ENCODE measurements at places on chromosomes 16 and 17.

- DNase-seq, result no peak
Measured at GRCh38 chr16:27852116-27852515, 211.4 kb downstream of the GSG1L start.

- DNase-seq, result no peak
Measured at GRCh38 chr16:23306199-23307100, 4.3 kb downstream of the SCNN1B start.

GRCh38 chr16:79833559-79833958 lies 233.0 kb upstream of the MAF start:
- DNase-seq, result no peak

DNA sequence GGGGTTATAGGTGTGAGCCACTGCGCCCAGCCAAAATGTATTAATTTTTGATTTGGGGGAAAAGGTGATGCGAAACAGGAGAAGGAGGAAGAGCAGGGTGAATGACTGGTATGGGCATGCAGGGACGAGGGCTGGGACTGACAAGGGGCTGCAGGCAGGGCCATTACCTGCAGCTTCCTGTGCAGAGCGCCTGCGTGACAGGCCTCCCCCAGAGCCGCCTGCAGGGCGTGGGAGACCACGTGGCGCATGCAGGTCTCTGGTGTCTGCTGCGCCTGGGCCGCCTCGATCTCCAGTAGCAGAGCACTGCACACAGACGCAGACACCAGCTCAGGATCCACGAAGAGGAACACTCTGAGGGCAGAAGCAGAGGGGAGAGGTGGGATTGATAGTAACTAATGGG lies 32.4 kb downstream of the PIK3R6 start:
- no peak for DNase-seq

- no peak for DNase-seq
Measured at GRCh38 chr17:20200016-20200795, 191.0 kb downstream of the SPECC1 start.

DNA sequence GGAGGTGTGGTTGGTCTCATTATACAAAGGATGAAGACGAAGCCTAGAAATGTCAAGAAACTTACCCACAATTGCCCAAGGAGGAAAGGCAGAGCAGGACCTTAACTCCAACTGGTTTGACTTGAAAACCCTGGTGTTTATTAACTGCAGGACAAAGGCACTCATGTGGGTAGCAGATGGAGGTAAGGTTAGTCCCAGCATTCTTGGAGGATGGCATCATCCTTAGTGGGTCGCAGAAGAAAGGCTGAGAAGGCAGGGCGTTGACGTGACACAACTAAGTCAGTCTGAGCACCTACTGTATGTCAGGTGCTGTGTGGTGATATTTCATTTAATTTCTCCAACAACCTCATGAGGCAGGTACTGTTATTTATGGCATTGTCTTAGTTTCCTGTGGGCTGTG lies 101.3 kb downstream of the HAPSTR1 start:
- DNase-seq, result no peak

- no peak for DNase-seq
Measured at GRCh38 chr16:22670551-22671041, 143.4 kb upstream of the HS3ST2 start.

GRCh38 chr17:20267459-20267842 lies 199.9 kb downstream of the LGALS9B start:
- no peak for DNase-seq

DNA sequence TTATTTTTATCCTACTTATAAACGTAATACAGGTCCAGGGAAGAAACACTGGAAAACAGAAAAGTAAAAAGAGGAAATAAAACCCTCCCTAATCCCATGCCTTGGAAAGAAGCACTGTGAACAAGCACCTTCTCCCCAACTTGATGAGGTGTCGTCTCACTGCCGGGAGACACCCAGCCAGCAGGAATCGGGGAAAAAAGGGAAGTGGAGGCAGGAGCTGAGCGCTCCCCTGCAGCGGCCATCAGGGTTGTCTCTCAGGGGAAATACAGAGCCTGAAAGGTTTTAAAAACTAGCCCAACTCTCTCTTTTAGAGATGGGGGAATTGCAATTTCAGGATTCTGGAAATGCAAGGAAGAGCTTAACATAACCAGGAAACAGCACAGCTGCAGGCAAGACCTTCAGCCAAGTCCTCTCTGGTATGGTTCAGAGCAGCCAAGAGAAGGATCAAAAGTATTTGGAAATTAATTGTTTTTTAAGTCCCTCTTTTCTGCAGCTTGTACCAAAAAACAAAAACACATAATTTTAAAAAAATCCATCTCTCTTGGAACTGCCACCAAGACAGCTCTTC lies 96.3 kb upstream of the RCVRN start:
- no peak for DNase-seq

DNA sequence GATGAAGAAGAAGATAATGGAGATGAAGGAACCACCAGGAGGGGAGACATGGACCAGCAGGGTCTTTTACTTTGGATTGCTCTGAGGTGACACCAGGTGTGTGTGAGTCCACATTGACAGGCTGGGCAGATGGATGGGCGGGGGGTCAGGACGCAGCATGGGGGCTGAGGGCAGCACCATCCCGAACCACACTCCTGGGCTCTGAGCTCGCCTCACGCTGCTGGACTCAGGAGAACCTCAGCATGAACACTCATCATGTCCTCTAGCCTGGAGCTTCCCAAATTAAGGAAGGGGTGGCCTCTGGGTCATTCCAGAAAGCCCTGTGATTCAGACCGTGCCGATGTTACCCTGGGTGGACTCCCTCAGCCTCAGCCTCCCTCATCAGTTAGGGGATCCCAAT lies 50.4 kb upstream of the MAP3K14 start:
- no peak for DNase-seq

DNA sequence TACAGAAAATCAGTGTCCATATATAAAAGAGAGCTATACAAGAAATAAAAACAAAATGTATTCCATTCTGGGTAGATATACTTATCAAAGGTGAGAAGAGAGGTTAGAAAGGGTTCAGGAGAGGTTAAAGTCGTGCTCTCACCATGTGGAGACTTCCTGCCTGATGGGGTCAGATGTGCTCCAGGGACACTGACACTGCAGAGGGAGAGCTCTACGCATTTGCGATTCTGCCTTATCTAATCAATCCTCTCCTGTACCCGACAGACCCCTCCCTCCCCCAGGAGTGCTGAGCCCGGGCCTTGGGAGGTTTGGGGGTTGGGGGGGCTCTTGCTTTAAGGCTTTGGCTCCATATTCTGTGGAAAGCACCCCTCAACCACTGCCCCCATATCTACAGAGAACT lies 16.6 kb upstream of the SLC5A11 start:
- DNase-seq, result no peak

- no peak for DNase-seq
Measured at GRCh38 chr17:69763503-69763902, 311.5 kb upstream of the KCNJ16 start.

- DNase-seq, result no peak
Measured at GRCh38 chr16:77158293-77158692, 32.7 kb upstream of the MON1B start.

DNA sequence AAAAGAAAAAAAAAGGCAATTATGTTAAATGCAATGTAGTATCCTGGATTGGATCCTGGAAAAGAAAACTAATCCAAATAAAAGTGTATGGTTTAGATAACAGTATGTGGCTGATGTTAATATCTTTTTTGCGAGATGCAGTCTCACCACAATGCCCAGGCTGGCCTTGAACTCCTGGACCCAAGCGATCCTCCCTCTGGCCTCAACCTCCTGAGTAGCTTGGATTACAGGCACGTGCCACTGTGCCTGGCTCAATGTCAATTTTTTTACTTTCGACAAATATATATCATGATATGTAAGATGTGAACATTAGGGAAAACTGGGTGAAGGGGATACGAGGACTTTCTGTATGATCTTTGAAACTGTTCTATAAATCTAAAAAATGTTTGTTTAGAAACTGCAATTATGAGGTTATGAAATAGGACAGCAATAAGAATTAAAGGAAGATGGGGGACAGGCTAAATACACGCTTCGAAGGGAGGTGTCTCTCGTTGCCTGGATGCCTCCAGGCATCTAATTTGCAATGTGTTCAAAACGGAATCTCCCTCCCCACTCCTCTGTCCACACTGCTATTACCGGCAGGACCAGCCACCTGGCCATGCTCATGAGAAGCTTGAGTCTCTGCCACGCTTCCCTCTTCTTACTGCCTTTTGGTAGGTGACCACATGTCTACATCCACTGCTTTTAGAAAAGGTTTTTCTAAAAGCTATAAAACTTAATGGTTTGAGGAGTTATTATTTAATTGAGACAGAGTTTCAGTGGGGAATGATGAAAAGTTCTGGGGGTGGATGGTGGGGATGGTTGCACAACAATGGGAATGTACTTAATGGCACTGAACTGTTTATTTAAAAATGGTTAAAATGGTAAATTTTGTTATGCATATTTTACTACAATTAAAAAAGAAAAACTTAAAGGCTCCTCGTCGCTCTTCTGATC lies 15.2 kb downstream of the UBE2O start:
- DNase-seq, result no peak

DNA sequence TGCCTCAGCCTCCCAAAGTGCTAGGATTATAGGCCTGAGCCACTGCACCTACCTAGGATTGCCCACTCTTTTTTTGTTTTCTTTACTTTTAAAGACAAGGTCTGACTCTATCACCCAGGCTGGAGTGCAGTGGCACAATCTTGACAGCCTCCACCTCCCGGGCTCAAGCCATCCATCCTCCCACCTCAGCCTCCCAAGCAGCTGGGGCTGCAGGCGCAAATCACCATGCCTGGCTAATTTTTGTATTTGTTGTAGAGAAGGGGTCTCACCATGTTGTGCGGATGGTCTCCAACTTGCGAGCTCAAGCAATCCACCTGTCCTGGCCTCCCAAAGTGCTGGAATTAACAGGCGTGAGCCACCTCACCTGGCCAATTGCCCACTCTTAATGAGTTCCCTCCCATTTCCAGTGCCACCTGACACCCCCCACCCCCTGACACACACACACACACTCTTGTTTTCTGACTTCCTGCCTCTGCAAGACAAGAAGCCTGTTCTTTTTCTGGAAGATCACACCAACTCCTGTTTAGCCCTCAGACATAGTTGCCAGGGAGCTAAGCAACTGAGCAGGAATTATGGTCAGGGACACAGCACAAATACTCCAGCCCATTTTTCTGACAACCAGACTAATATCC lies 2.6 kb downstream of the OVCA2 start:
- no peak for DNase-seq

DNA sequence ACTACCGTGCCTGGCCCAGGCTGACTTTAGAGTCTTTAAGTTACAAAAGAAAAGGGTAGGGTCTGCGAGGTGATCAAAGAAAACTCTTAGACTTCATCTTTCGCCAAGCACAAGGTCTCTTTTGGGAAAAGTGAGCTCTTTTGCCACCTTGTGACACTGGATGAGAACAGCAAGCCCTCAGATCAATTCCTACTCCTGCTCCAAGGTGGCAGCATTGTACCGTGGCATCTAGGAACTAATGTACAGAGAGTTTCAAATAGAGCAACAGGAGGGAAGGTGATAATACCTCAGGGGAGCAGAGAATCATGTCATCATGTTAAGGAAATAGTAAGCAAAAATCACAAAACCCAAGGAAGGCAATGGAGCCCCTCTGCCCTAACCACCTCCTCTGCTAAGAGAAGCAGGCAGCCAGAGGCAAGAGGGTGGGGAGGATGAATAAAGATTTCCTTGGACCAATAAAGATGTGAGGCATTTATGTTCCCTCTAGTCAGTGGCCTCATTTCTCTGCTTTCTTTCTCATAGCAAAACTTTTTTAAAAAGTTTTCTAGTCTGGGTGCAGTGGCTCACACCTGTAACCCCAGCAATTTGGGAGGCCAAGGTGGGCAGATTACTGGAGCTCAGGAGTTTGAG lies 2.1 kb upstream of the C17orf78 start:
- peak; percentile 42 for DNase-seq
